Activated T-helper 1 cell treated with Interleukin-2 at 50 U/mL for 16 hours (primary cell): ENCODE measurements at places on chromosomes 7 and 10.

DNA sequence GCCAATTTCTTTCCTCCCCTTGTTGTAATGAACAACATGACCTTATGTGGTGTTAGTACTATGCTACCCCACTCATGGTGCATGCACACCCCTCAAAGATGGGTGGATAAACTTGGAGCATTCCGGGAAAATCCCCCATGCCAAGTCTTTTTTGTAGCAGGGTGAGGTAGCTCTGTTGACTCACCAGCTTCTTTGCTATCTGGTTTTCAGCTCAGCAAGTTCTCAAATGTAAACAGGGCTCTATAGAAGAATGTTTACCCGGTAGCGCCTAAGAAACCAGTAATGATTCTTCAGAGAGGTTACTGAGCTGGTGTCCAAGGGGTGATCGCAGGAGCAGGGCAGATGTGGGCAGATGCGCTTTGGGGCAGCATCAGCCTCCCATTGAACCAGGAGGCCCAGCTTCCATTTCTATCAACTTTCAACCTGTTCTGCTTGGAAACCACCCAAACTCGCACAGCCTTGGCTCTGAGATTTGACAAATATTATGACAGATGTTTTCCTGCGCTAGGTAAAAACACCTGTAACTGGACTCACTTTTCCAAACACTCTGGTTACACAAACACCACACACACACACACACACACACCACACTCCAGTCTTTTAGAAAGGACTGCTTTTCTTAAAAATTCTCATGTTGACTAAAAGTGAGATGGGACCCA is 87.8 kb downstream of the ZRANB1 start:
- no peak for DNase-seq

GRCh38 chr7:123485187-123485586 is 49.2 kb downstream of the IQUB start:
- no peak for DNase-seq

- DNase-seq: no peak
Observed at GRCh38 chr10:34955391-34955790, 134.8 kb downstream of the CUL2 start.

GRCh38 chr7:101186844-101187428 is 6.8 kb upstream of the NAT16 start:
- no peak for DNase-seq

DNA sequence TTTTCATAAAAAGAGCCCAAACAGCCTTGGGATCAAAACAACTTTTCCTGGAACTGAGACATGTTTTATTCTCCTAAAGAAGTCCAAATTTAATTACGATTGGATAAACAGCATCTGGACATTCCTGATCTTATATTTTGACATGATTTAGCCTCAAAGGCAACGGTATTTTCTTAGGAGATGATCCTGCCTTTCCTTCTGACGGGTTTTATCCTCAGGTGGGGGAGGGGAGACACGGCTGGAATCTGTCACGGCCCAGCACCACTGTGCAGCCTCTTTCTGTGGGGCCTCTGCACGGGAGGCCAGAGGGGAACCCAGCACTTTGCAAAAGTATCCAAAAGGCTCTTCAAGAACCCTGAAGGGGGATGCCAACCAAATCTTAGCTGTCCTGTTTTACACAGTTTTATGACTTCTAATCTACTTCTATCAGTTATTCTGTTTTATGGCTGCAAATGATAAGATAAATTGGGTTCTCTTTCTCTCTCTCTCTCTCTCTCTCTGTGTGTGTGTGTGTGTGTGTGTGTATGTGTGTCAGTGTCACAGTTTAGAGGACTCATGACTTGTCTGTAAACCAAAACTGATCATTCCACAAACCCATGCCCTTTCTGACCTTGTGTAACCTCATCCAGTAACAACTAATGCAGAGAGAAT is 321.1 kb upstream of the NPVF start:
- no peak for DNase-seq

- no peak for DNase-seq
Observed at GRCh38 chr10:128173386-128173785, 47.2 kb upstream of the MKI67 start.

GRCh38 chr7:80677629-80678028 is 39.2 kb downstream of the CD36 start:
- DNase-seq: no peak

DNA sequence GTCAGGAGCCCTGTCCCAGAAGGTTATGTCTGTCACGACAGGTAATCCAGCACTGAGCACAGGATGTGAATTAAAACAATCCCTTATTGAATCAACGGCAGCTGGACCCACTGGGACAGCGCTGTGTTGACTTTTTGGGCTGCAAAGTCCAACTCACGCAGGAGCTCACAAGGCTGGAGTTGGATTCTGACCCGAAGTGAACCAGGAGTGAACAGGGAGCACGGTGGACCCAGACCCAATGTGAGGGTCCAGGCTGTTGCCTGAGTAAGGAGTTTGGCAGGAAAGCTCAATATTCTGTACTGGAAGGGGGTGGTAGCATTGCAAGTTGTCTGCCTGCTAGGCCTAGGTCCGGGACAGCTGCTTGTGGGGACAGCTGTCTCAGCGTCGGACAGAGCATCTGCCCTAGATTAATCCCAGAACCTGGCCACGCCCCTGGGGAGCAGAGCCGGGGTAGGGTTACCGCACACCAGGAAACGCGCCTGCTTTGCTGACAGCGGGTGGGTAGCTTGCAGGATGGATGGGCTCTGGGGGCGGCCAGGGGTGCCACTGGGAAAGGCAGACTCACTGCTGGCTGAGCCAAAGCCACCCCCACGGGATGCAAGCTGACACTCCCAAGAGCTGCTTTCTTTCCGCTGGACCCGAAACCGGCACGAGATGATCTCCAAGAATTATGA is 24.0 kb downstream of the COL26A1 start:
- no peak for DNase-seq
